NCI-H187 (cell line): ENCODE measurements at places on chromosomes 13 and 19.

GRCh38 chr19:49224879-49225278, 67.3 kb downstream of the TRPM4 start:
- peak; percentile 59 for DNase-seq

- no peak for DNase-seq
Measured at GRCh38 chr13:20492641-20493040, 33.0 kb downstream of the CRYL1 start.

- DNase-seq, result peak; percentile 75
Measured at GRCh38 chr13:114047358-114047881, 73.5 kb upstream of the C13orf46 start.

- DNase-seq, result no peak
Measured at GRCh38 chr13:109776575-109776974, 9.8 kb downstream of the IRS2 start.

DNA sequence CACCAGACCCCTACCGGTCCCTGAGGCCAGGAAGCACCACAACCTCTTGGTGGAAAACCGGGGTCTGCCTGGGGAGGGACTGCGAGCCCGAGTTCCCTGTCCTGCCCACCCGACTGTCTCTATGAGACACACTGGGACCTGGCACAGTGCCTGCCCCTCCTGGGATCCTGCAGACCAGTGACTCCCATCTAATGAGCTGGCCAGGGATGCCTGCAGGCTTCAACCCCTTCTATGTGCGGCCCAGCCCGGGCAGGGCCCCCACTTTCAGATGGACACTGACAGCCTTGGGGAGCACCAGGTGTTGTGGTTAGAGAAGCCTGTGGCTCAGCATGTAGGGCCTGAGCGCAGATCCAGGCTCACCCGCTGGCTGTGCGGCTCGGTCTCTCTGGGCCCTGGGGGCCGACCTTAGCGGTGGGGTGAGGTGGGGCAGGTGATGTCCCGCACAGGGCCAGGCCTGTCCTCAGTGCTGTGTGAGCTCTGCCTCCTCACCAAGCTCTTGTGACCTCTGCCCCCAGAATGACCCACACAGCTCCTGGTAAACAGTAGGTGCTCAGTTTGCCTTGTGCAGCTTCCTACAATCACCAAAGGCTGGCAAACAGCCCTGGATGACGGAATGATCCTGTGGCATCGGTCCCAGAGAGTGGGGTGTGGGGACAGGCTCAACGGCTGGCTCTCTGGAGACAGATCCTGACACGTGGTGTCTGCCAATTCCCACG, 17.9 kb upstream of the CACTIN start:
- no peak for DNase-seq

DNA sequence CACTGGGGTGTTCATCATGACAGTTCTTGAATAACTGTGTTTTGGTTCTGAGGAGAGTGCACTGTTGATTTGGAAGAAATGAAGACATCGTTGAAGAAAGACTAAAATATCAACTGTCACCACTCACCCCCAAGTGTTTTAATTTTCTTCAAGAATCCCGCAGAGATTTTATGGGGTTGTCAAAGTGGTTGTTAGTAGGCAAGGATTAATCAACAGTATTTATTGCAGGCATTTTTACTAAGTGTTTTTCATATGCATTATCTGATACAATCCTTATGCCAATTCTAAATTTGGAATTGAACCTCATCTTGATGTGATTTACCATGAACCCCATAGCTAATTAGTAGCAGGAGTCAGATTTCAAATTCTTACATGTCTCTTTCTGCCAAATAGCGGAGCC, 63.7 kb upstream of the OBI1 start:
- no peak for DNase-seq

- no peak for DNase-seq
Measured at GRCh38 chr13:44174769-44175425, 198.7 kb upstream of the SERP2 start.

DNA sequence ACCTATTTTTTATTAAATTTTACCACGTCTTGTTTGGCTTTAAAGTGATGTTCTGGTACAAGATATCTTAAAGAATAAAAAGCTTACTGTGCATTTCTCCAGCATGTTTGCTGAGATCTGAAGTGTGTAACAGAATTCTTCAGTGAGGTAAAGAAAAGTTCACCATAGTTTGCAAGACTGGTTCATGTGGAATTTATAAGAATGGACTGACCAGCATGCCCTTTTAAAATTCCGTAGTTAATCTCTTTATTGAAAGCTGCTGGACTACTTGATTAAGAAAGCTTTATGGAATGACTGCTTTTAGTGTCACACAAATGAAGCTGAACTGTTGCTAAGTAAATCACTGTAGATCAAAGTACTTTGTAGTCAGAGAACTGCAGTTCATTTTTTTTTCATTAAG, 119.2 kb downstream of the GPC6 start:
- no peak for DNase-seq

DNA sequence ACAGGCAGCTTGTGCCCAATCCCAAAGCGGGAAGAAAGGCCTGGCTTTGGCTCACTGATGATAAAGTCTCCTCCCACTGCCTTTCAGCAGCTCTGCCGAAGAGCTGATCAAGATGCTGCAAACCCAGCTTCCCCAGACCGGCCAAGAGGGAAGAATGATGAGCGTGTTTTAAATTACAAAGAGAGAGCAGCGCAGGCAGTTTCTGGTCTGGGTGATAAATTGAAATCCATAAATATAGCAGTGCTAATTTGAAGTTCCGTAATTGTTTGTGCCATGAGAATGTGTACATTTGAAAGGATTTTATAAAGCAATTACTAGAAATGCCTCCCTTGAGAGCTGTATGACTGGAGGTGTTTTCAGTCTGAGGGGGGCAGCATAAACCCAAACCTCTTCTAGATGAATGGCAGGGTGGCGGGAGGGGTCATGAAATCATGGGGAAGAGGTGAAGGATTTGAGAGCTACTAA, 171.8 kb downstream of the STK24 start:
- peak; percentile 74 for DNase-seq

GRCh38 chr19:10817291-10818038, 18.5 kb downstream of the TMED1 start:
- DNase-seq, result no peak

- DNase-seq, result no peak
Measured at GRCh38 chr19:2532252-2533071, 56.5 kb downstream of the GADD45B start.

DNA sequence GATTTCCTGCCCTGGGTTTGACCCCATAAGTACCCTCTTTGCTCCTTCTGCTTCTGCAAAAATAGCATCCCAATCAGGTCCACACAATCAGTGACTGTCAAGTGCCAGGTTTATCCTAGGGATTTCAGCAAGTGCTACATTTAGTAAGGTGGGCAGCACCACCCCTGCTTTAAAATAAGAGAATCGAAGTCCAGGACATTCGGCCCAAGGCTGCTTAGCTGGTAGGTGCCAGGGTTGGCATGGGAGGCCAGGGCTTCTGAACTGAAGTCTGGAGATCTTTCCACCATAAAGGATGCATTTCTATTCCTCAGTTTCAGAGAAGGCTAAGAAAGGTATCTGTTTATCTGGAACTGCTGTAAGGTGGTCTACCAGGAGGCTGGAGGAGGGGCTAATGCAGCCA, 408.3 kb downstream of the ZNF536 start:
- no peak for DNase-seq

DNA sequence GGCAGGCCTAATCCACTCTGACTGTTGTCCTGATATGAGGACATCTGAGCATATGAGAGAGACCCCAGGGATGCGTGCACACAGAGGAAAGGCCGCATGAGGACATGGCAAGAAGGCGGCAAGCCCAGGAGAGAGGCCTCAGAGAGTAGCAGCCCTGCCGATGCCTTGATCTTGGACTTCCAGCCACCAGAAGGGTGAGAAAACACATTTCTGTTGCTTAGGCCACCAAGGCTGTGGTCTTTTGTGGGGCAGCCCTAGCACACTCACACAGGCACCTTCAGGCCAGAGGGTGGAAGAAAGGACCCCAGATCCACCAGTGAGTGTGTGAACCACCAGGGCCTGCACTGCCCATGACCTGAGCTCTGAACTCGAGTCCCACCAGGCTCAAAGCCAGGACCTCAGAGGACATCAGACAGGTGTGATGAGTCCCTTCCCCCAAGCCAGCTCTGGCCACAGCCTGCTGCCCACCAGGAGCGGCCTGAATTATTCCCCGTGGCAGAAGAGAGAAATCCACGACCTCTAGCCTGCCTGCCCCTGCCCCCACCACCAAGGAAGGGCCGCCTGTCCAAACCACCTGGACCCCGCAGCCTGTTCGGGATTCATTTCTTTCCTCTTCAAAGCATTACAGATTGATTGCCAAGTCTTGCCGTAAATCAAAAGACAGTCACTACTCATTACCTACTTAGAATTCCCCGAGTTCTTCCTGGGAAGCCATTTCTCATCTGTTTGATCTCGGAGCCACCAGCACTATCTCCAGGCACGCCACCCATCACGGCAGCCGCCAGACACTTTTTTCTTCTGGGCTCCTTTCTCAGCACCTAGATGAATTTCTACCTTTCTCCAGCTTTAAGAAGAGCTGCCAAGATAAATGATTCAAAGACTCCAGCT, 72.2 kb downstream of the CEBPG start:
- DNase-seq, result no peak

- no peak for DNase-seq
Measured at GRCh38 chr19:2478278-2478755, 2.4 kb downstream of the GADD45B start.

DNA sequence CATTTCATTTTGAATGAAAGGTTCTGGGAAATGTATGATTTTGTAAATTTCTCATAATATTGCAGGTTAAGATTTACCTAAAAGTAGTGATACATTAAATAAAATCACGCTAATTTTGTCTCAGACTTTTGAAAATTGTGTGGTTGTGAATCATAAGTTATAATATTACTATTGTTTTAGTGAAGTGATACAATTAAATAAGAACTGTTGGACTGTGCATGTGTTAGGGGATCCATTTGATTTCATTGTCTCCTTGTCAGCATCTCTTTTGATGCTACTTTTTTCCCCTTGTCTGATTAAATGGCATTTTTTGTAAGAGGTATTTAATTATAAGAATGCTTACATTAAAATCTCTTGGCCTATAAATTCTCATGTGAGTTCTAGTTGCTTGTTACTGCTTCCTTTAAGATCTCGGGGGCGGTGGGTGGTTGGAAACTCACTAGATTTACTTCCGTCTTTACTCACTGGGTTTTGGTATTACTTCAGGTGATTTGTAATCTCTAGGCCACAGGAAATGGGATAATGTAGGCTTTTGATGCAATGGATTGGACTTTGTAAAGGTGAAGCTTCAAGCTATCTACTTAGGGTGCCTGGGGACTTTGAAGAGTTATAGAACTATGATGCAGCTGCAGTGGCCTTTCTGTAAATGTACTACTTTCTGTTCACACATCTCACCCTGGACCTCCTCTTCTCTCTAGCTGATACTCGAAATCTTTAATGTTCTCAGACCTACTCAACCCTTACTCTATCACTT, 66.5 kb downstream of the PAN3 start:
- no peak for DNase-seq

GRCh38 chr19:40278361-40279035, 6.6 kb downstream of the AKT2 start:
- no peak for DNase-seq
